Islet precursor cell (in vitro differentiated cells): ENCODE measurements at places on chromosomes 6 and 20.
A peak's percentile ranks its signal among the peaks of the same experiment; 100 is the strongest.

DNA sequence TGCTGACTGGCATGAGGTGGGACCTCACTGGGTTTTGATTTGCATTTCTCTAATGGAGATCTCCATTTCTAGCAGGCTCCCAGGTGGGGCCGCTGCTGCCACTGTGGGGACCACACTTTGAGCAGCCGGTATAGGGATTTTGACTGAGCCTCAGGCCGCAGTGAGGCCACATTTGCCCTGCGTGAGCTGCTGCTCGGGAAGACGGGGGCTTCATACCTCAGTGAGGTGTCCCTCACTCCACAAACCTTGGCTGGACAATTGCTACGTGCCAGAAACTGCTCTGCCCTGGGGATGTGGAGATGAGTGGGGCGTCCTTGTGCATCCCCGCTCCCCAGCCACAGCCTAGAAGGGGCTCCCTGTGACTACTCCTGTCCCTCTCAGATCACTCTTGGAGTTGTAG, 134.3 kb downstream of the ANKRD60 start:
- no peak for DNase-seq

GRCh38 chr6:85420551-85420950, 29.3 kb upstream of the NT5E start:
- DNase-seq = no peak

- DNase-seq = no peak
Observed at GRCh38 chr6:141165002-141165665, 967.6 kb upstream of the GJE1 start.

GRCh38 chr20:23887856-23888255, 8.3 kb upstream of the CST5 start:
- no peak for DNase-seq

- peak; percentile 62 for DNase-seq
Observed at GRCh38 chr6:143691900-143692636, 14.3 kb downstream of the PHACTR2 start.

GRCh38 chr20:45765307-45765875, 26.3 kb downstream of the WFDC3 start:
- no peak for DNase-seq

DNA sequence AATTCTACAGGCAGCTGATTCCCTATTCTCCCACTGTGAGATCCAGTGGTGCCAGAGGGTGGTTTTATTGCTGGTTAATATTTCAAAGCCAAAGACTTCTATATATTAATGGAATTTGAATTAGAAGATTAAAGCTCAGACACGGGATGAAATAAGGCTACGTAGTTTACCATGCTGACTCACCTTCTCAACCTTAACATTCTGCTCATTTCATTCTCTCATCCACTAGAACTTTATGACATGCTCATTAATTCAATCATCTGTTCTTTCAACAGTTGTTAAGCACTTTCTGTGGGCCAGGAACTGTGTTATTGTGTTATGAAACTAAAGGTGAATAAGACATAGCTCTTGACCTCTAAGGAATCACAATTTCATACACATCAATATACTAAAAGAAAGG, 456.9 kb upstream of the MAP3K7 start:
- no peak for DNase-seq

- no peak for DNase-seq
Observed at GRCh38 chr20:50904067-50904570, 27.1 kb downstream of the ADNP start.

DNA sequence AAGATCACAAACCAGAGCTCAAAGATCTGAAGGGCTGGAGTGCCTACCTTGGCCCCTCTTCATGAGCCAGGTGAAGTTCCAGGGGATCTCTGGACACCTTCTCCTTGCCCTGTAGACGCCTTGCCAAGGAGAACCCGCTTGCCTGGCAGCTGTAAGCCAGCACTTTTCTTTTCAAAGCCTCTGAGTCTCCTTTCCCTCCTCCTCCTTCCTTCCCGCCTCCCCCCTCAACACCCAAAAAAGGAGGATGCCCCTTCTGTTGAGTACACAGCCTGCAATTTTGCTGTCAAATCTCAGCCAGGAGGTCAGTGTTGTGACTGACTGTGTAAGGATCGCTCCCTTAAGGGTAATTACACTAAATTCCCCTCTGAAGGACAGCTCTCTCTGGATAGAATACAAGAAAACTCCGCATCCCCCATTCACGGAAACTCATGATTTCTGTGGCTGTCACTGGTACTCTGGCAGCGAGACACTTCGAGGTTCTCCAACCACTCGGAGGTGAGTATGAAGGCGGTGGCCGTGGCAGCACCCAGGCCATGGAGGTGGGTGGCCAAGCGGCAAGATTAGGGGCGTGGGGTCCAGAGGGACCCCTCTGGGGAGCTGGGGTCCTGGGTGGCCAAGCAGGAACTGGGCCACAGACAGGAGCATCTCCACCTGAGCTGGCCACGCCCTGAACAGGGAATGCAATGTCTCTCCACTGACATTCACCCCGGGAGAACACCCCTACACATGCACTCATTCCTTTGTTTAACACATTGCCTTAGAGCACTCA, 23.2 kb upstream of the FOXP4 start:
- DNase-seq = no peak

DNA sequence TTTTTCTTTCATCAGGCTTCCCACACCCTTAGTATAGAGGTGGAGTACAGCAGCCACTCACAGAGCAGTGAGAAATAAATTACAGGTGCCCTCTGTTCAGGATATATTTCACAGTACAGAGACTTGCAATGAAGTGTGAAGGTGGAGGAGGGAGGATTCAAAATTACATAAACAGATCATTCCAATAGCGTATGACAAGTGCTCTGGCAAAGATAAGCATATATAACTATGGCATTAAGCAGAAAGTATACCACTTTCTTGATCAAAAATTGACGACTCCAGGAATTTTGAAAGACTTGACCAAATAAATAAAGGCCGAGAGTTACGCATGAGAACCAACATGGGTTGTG, 108.7 kb downstream of the GPX5 start:
- no peak for DNase-seq

DNA sequence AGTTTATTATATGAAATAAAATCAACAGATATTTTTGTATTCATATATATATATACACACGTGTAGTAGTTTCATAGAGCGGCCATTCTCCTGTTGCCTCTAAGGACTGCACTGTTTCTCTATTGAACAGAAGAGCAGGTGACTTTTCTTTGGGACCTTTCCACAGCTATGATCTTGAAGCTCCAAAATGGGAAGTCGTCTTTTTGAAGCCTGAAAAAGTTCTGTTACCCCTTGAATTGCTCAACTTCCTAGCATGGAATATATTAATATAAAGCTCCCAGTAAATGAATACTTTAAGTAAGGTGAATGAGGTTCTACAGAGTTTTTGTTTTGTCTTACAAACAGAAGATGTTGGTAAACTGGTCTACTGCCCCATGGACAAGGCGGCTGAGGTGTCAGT, 42.2 kb upstream of the ADTRP start:
- no peak for DNase-seq

DNA sequence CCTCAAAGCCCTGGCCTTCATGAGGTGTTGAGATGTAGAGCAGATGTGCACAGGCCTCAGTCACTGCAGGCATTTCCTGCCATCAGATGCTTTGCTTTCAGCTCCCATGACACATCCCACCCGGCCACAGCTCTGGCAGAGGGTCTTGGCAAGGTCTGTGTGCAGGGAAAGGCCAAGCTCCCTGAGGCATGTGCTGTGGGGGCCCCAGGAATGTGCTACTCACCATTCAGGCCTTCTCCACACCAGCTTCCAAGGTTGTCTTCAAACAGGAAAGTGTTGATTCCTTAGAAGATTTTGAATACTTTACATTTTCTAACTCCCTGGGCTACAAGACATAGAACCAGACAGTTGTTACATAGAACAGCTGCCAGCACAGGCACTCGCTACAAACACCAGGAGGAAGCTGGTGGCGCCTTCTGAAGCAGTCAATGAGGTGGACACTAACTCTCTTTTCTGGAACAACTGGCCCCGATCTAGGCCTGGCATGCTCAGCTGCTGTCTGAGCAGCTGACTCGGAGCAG, 27.8 kb downstream of the CASS4 start:
- DNase-seq = peak; percentile 99

DNA sequence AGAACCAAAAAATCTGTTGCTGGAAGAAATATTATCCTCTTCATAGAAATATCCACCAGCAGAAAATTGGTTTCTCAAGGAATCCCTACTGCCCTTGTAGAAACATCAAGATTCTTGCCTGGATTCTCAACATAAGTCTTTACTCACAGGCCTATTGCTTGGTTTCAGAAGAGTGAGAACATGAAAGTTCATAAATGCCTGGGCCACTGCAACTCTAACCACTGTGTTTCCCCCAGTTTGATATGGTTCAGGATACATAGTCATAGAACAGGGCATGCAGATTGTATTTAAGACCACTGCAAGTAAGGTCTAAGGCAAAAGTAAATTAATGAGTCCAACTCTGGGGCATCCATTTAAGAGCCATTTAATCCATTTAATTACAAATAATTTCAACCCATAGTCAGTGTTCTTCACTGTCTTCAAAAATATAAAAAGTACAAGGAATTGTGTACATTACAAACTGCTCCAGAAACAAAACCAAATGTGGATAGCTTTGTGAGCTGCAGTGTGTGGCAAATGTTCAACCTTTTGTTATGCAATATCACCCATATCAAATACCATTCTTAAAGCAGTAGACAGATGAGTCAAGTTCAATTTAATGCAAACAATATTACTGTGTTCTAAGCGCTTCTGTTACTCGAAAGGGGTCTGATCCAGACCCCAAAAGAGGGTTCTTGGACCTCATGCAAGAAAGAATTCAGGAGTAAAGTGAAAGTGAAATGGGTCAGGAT, 83.3 kb downstream of the OPRM1 start:
- DNase-seq = no peak

DNA sequence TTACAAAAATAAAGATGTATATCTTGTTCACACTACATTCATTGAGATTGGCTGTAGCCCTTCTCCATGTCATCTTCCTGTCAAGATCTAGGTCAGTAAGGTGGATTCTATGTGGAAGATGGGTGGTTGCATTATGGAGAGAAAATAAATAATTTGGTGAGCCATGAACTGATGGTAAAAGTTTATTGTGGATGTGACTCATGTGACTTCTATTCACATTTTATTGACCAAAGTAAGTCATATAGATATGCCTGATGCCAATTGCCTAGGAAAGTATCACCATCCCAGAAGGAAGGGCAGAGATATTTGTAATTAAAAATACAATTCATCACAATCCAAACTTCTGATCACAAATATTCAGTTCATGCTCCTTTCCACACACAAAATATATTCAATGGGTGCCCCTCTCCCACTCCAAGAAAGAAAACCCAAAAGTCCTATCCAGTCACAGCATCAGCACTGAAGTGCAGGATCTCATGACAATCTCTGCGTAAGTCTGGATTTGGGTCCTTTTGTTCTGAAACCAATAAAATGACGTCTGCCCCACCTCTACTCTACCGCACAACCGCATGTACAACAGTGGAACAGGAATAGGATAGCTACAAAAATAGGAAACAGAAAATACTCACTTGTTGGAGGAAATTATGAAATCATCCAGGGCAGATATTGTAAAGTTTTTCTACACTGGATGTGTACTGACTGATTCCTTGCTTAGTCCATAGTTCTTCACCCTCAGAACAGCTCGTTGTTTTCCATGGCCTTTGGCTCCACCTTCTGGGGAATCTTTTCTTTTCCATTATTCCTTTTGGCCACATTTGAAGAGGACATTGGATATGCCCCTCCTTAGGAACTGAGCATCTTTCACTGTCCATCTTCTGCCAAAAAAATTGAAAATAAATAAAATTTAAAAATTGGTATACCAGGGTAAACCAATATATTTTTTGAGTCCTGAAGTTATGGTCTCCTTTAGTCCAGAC, 16.1 kb upstream of the SLC17A3 start:
- DNase-seq = peak; percentile 59

GRCh38 chr20:63587776-63588591, 13.9 kb upstream of the HELZ2 start:
- no peak for DNase-seq

DNA sequence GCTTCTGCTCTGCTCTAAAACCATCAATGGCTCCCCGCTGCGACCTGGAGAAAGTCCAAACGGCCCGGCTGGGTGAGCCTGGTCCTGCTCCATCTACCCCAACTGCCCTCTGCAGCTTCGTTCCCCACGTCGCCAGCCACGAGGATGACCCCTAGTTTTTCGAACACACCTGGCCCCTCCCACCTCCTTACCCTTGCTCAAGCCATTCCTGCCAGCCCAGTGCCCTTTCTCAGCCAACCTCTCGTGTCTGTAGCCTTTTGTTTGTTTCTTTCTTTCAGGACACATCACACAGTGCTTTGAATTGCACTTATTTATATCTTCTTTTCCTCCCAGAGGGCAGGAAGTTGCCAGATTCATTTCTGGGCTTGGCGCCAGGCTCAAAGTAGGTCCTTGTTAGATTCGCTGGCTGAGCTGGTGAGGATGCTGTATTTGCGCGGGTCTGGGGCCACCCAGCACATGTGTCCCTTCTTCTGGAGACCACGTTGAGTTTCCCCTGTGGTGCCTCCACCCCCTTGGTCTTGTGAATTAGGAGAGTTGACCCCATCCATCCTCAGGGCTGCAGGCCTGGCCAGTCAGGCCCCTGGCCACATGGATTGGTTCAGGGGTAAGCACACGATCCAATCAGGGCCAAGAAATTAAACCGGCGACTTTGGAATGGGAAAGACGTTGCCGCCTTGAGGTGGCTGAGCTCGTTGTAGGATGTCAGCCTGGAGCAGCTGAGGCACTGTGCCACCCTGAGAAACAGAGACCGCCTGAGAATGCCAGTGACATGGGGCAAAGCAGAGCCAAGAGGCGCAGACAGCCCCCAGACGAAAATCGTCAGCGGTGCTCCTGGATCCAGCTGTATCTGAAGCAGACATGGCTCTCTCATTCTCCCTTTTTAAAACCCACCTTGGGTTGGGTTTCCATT, 156.0 kb downstream of the CEBPB start:
- no peak for DNase-seq

DNA sequence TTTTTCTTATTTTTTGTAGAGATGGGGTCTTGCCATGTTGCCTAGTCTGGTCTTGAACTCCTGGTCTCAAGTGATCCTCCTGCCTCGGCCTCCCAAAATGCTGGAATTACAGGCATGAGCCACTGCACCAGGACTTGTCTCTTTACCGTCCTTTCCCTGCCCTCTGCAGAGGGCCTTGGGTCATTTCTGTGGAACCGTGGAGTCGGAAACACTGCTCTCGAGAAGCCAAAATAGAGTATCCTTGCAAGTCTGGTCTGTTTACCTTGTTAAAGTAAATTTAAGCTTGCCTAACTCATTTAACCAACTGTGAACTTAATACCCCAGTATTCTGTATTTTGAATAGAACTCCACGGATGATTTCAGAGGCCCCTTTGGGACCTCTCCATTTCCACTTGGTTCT, 51.4 kb downstream of the KDM1B start:
- DNase-seq = no peak
